ENCODE measurements at places on chromosomes 4 and X.

- DNase-seq: no peak
These were observed at the start of gene KLHL5 for GRCh38 chr4:39062094-39062769. Gene KLHL5 (plus strand): TSS chr4:39062232. CDS start chr4:39062653, 421 bp downstream.

DNA sequence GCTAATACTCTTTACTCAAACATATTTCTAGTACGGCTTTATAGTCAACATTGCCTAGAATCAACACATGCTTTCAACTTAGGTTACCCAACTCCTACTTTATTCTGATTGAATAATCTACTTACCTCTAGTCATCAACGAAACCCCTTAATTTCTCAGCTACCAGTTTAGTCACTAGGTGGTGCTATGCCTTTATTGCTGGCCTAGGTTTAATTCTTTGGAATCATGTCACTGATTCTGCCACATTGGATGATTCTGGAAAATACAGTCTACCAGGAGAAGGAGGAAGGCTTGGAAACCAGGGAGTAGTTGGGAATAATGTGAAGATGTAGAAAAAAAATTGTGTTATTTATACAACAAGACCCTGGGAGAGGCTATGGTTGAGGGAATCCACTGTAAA lies 167.7 kb downstream of the DCAF12L2 start:
- no peak for DNase-seq

DNA sequence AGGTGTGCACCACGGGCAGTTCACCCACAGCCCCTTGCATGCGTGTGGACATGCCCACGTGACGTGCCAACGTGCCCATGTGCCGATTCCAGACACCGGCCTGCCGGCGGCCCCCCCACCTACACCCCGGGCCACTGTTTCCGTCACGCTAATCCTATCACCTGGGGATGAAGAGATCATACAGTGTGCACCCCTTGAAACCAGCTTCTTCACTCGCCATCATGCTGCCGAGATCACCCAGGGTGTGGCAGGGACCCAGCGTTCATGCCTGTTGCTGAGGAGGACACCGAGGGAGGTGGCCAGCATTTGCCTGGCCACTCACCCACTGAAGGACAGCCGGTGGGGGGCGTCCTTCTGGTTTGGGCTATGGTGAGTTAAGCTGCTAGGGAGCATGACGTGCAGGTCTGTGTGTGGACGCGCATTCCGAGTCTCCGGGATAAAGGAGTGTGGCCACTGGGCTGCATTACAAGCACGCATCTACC lies 14.1 kb downstream of the CTBP1 start:
- no peak for DNase-seq

DNA sequence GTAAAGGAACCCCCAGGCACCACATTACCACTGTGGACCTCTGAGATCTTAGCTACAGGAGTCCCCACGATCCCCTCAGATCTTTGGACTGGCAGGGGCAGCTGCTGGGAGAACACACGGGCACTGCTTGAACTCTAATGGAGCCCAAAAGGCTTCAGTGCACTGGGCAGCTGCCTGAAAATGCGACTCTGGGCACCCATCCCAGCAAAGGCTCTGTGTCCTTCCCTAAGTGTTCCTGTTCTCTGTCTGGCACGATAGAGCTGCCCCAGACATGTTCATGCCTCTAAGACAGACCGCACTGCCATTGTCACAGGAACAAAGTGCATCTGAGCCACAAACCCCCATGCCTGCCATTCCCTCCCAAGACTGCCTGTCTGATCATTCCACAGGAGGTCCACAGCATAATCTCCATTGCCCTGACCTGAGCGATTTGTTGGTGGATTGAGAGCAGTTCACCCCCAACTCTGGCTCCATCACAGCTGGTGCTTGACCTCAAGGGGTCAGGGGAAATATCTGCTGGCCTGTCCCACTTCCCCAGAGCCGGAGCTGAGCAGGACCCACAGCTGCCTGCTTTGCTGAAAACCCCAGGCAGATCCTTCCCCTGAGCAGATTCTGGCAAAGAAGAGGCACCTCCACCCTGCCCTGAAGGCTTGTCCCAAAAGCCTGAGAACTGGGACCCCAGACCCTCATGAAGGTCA lies 436.0 kb upstream of the INTU start:
- DNase-seq: no peak

DNA sequence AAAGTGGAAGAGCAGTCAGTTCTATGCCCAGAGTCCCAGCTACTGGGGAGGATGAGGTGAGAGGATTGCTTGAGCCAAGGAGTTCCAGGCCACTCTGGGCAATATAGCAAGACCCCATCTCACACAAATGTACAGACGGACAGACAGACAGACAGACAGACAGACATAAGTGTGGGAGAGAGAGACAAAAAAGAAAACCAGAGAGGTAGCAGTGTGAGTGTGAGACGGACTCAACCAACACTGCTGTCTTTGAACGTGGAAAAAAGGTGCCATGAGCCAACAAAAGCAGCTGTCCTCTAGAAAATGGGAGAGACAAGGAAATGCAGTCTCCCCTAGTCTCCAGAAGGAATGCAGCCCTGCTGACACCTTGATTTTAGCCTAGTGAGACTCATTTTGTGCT lies 18.2 kb upstream of the RPL34 start:
- no peak for DNase-seq

GRCh38 chr4:17719106-17719505 lies 62.3 kb downstream of the FAM184B start:
- DNase-seq: no peak

GRCh38 chrX:129593137-129593536 lies 53.1 kb downstream of the OCRL start:
- no peak for DNase-seq

GRCh38 chrX:117919755-117920154 lies 196.9 kb downstream of the KLHL13 start:
- no peak for DNase-seq

- no peak for DNase-seq
These were observed 48.4 kb downstream of the PTTG2 start for GRCh38 chr4:38008571-38009021.

GRCh38 chrX:105646592-105647372 lies 175.6 kb upstream of the NRK start:
- DNase-seq: no peak

DNA sequence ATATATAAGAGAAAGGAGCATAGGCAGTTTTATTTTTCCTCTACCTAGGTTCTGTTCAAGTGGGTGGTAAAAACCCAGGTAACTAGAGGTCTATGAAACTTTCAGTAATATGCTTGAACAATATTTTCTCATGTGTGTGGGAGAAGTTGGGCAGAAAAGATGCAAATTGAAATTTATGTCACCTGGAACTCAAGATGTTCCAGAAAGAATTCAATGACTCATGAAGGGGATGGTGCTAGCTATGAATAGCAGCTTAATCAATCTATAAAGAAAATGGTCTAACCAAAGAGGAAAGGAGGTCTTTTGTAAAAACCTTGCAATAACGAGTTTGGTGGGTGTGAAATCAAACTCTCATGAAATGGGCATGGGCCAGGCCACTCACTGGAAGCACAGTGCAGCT lies 263.8 kb downstream of the INPP4B start:
- peak; percentile 10 for DNase-seq

GRCh38 chr4:139985401-139985800 lies 168.6 kb downstream of the MAML3 start:
- no peak for DNase-seq

DNA sequence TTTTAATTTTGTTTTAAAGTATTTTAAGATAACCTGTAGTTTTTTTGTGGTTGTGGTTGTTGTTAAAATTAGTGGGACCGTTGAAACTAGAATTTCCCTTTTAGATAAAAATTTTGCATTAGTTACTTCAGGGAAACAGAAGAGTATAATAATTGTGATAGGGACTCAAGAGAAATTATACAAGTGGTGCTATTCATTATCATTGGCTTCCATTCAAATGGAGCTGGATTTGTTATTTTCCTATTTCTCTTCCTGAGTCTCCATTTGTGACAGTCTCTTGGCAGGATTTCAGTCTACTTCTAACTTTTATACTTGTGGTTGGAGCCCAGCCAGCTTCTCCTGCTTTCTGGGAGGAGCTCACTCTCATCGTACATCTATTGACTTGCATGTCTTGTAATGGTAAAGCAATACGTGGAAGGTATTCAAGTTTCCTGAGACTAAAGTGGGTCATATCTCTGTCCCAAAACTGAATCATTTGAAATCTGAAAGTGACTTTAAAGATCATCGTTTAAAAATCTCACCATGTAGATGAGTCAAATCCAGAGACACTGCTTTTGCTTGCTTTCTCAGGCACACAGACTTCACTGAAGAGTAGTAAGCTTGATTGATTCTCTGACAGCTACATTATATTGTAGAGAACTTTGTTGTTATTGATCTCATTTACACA lies 155.8 kb downstream of the RPA4 start:
- no peak for DNase-seq

GRCh38 chr4:78922207-78922606 lies 17.0 kb downstream of the PAQR3 start:
- DNase-seq: no peak

GRCh38 chr4:148141501-148141900 lies 300.7 kb downstream of the NR3C2 start:
- no peak for DNase-seq

- DNase-seq: no peak
These were observed 349.0 kb upstream of the GATB start for GRCh38 chr4:152109531-152110509.

GRCh38 chrX:132216806-132217202 lies 2.4 kb downstream of the RAP2C start:
- no peak for DNase-seq

DNA sequence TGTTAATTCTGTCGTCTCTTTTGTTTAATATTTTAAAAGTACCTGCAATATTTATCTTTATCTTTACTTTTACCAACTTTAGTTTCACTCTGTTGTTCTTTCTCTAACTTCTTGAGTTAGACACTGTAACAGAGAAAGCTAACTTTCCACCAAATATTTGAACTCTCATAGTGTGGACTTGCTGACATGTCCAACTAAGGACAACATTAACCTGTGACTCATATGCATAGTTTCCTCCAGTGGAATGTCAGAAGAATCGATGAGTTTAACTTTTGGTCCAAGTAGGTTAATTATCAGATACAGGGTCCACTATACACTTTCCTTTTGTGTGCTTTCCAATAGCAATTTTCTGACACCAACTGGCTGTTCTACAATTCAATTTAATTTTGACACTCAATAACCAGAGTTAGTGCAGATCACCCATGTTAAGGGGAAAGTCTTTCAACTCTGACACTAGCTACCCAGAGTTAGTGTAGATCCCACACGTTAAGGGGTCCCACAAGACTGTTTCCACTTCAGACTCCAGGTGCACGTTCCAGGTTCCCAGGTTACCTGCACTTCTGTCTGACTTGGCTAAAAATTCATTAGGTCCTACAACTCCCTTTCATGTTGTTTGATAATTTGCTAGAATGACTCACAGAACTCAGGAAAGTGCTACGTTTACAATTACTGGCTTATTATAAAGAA lies 559.0 kb upstream of the AMOT start:
- DNase-seq: no peak

DNA sequence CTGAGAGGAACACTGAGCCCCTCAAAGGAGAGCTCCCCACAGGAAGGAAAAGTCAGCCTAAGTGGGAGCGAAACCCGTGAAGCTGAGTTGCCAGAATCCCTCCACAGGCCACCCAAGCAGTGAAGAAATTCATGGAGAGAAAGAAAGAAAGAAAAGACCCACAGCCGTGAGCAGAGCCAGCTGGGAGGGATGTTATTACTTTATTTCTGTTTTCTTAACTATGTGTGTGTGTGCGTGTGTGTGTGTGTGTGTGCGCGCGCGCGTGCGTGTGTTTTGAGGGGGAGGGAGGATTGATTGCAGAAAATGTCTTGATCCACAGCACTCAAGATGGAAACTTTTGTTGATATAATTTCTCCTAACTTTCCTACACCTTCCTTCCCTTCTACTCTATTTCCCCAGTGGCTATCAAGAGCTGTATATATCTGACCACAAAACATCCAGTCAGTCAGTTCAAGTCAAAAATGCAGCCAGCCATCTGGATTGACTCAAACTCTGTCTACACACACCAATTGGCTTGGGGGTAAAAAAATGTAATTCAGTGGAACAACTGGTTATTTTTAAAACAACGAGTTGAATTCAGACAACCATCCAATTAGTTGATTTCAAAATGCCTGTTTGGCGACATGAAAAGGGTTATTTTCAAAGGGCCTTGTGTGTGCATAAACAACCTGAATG lies 13.8 kb upstream of the GPC3 start:
- no peak for DNase-seq

DNA sequence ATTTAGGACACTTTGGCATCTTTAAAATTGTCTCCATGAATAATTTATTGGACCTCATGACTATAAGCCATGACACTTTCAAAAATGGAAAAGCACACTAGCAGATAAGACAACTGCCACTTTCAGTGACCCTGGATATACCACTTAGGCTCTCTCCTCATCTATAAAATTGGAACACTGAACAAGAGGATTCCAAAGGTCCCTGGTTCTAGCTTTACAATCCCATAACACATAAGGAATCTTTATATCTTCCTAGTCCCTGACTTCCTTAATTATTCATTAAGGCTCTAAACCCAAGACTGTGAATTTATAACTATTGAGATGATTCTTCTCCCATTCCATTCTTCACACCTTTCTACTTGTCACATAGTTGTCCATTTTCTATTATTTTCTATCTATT lies 190.2 kb downstream of the SCFD2 start:
- DNase-seq: no peak

- DNase-seq: no peak
These were observed 15.0 kb downstream of the SHISA3 start for GRCh38 chr4:42412251-42412650.

All from stimulated activated CD4-positive, alpha-beta T cell treated with anti-CD3 and anti-CD28 coated beads, Interleukin-4, amount 100 ng/mL, for 1 hour (primary cell).